Stimulated activated CD4-positive, alpha-beta T cell treated with anti-CD3 and anti-CD28 coated beads, Interleukin-15, amount 100 ng/mL, for 1 hour (primary cell): ENCODE measurements at places on chromosomes 4 and X.

GRCh38 chrX:85111347-85111746 lies 107.7 kb downstream of the APOOL start:
- DNase-seq: no peak

GRCh38 chrX:57587607-57588006 lies 4.2 kb upstream of the ZXDB start:
- DNase-seq: no peak

DNA sequence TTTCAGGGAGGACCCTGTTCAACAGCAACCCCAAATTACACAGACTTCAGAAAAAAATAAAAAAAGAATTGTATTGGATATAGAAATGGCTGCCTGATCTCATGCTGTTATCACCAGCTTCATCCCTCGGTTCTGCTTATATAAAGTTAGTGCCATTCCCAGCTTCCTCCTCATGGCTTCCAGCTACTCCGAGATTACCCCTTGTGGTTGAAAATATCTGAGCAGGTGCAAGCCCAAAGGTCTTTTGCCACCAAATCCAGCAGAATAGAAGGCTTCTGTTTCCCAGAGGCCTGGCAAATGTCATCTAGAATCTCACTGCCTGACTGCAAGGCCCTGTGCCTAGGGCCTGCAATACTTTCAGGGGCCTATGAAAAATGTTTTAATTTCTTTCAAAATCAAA lies 13.8 kb upstream of the HPGDS start:
- DNase-seq: no peak

- no peak for DNase-seq
Measured at GRCh38 chr4:109214622-109215301, 87.7 kb downstream of the COL25A1 start.

- DNase-seq: no peak
Measured at GRCh38 chrX:55487143-55487542, 2.5 kb downstream of the USP51 start.

DNA sequence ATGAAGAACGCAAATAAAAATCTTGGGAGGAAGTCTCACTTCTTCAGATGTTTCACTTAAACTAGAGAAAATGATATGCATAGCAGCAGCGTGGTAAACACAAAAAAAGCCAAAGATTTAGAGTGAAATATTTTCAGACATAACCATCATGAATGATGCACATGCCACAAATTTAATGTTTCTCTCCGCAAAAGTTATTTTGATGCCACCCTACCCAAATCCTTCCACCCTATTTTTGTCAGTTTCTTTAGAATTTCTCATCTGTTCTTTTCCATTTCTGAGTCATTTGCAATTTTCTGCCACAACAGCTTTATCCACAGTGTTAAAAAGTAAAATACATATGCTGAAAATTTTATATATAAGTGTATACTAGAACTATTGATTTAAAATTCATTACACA lies 1663.7 kb upstream of the ADGRL3 start:
- no peak for DNase-seq

DNA sequence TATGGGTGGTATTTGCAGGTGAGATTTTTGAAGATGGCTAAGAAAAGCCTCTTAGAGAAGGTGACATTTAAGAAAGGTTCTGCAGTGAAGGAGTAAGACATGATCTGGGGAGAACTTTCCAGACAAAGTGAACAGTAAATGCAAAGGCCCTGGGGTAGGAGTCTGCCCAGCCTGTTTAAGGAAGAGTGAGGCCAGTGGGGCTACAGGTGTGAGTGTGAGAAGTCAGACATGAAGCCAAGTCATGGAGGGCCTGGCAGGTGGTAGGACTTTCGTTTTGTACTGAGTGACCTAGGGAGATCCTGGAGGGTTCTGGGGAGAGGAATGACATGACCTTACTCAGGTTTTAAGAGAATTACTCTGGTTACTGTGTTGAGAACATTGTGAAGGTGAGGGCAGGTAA lies 21.5 kb downstream of the COQ2 start:
- no peak for DNase-seq

DNA sequence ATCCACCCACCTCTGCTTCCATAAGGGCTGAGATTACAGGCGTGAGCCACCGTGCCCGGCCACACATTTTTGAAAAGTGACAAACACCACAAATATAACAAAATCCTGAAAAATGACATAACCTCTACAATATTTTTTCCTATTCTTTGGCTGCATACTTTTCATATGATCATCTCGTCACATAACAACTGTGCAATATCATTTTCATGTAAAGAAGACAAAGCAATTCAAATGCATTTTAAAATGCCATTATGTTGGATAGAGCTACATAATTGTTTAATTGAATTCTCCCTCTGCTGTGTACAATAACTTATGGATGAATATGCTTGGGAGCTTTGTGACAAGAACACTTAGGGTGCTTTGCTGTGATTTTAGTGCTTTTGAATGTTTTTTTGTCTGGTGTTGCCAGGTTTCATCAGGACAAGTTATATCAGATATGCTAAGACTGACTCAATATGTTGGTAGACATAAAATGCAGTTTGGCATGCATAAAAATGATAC lies 132.9 kb downstream of the CHIC2 start:
- no peak for DNase-seq

GRCh38 chr4:28548594-28548993 lies 1688.0 kb downstream of the STIM2 start:
- DNase-seq: no peak

DNA sequence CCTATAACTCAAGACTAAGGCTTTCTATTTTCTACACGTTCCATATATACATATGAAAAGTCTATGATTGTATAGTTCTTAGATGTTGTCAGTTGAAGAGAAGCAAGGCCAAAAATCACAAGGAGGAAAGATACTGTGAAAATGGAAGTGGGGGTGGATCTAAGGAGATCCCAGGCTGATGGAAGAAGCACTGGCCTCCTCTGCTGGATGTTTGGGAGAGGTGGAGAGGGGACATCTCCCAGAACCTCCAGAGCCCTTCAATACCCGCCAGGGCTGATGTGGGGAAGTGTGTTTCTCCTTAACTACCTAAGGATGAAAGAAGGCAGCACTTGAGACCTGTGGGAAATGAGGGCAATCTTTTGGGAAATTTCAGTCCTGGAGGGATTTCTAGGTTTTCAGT lies 67.4 kb downstream of the RASGEF1B start:
- DNase-seq: no peak

GRCh38 chr4:159684061-159684460 lies 581.2 kb downstream of the RAPGEF2 start:
- DNase-seq: no peak

DNA sequence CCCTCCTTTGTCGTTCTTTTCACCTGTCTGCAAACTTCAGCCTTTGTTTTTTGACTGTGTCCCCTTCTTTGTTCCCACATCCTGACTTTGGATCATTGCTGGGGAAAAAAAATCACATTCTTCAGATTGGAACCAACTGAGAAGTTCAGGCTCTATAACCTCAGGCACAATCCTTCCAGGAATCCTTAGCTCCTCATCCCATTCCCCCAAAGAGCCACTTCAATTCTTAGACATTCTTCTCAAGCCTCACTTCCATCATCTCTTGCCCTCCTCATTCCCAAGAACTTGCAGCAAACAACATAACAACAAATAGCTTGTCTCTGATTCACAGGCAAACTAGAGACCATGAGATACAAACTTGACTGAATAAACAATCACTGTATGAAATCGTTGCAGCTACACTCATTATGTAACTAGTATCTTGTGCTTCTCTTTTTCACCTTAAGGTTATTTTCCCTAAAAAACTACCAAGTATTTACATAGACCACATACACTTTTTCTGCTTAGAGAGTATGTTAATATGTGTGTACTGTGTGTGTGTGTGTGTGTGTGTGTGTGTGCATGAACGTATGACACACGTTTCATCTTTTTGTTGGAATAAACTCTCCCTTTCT lies 26.4 kb upstream of the PGM2 start:
- no peak for DNase-seq

GRCh38 chr4:81694176-81694913 lies 222.6 kb upstream of the RASGEF1B start:
- no peak for DNase-seq

DNA sequence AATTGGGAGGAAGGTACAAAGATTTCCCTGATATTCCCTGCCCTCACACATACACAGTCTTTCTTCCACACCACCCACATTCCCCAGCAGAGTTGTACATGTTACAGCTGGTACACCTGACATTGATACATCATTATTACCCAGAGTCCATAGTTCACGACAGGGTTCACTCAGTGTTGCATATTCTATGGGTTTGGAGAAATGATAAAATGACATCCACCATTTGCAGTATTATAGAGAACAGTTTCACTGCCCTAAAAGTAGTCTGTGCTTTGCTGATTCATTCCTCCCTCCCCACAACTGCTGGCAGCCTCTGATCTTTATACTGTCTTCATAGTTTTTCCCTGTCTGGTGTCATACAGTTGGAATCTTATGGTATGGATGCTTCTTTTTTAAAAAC lies 15.0 kb downstream of the AGA start:
- DNase-seq: no peak

- DNase-seq: no peak
Measured at GRCh38 chr4:89712141-89712540, 124.8 kb downstream of the SNCA start.

DNA sequence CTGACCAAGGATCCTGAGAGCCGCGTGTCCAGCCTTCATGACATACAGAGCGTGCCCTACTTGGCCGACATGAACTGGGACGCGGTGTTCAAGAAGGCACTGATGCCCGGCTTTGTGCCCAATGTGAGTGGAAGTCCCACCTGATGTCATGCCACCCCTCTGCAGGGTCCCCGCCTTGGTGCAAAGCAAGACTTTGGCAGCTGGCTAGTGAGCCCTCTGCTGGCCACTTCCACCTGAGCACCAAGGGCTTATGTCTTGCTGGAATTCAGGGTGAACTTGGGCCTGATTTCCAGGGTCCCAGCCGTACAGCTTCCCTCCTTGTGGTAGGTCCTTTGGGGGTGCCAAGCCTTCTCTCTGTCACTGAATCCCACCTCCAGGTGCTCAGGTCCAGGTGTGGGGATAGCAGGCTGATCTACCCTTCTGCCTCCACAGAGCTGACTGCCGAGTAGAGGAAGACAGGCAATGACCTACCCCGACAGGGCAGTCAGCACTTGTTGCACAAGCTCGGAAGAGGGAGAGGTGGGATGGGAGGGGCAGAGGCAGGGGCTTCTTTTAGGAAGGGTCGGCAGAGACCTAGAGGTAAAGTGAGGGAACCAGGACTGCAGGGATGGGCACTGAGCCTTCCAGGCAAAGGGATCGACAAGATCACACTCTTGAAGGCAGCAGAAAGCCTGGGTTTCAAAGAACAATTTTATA lies 248.1 kb downstream of the EVC2 start:
- DNase-seq: no peak

GRCh38 chr4:544386-545105 lies 31.5 kb downstream of the TMEM271 start:
- DNase-seq: no peak

DNA sequence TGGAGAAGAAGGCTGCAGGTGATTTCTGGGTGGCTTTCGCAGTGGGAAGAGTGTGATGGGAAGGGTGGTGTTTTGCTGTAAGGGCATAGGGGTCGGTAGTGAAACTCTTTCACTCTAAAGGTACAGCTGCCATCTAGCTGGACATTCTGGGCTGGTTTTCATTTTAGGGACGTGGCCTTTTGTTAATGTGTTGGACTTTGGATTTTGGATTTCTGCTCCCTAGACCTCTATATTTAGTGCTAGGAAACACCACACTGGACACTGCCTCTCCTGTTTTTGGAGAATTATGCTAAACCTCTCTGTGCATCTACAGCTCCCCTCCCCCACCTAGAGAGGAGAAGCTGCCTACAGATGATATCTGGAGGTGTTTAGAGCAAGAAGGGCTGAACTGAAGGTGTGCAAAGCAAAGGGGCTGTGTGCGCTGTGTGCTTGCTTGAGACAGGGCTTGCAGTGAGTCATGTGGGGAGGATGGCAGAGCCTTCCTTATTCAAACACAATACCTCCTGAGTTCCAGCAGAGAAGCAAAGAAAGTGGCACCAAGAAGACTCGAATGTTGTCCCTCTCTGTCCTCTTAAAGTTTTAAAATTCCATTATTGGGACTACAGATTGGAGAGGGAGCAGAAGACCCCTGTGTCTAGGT lies 47.9 kb downstream of the STARD8 start:
- DNase-seq: no peak

DNA sequence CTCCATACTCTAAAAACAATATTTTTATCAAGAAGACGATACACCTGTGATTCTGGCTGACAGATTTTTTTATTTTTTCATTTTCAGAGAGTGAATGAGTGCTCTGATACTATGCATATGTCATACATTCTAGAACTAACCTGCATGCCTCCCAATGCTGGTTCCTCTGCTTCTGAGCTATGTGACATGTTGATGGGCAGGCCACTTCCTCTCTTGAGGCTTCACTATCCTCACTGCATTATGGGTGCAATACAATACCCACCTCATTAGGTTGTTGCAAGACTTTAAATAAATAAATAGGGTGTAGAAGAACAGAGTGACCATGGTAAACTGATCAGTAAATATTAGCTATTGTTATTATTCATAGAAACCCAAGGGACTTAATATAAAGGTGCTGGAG lies 408.3 kb downstream of the HNRNPD start:
- no peak for DNase-seq

GRCh38 chr4:85116008-85116407 lies 149.5 kb upstream of the WDFY3 start:
- DNase-seq: no peak

DNA sequence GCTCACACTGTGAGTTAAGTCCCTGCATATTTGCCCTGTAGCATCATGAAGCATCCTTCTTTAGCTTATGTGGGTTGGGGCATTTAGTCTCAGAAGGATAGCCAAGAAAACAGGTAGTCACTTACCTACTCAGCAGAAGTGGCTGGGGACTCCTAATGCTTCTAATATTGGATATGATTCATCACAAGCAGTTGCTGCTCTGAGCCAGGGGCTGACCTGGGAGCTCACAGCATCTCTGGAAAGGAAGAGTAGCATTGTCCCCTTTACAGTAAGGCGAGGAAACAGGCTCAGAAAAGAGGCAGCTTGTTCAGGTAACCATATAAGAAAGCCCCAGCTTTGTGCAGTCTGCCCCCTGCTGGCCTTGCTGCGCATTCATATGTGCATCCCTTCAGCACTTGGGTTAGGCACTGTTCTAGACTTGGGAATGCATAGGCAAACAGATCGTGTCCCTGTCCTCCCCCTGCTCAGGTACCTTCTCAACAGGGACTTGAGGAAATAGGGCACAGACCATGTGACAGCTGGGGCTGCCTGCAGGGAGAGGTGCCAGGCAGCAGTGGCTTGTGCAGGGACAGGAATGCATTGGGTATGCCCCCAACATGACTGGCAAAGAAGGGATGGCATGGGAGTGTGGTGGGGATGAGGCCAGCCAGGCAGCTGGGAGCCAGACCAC lies 35.7 kb upstream of the TBC1D14 start:
- peak; percentile 67 for DNase-seq

DNA sequence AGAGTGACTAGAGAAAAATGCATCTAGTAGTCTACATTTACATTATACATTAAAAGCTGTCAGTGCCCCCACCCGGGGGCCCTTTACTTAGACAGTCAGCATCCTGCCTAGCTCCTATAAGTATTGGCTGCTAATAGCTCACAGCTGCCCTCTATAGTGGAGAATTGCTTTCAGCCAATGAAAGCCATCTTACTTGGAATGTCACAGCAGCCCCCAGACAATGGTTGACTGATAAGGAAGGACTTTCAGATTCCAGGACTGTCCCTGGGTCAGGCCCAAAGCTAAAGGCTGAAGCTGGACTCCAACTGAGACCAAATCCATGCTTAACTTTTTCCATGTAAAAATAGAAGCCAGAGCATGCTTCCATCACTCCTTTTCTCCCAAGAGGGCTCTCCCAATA lies 196.9 kb downstream of the ANKRD50 start:
- no peak for DNase-seq
